Karpas-422 (cell line): ENCODE measurements at places on chromosomes 1 and 21. TPM values are rescaled to one million over a fixed set of nuclear protein-coding genes. Genes with fewer than 3 reads are reported as not detected.

Gene BPNT1
- 65.3 and 69.1 TPM in 2 replicates for total RNA-seq

Gene CYP4Z1
- total RNA-seq, result not detected in 2 replicates

Gene F3
- not detected in 2 replicates for total RNA-seq

Gene SH2D2A
- total RNA-seq, result not detected in 2 replicates

Gene RHOC
- total RNA-seq, result 16.5 and 38.6 TPM in 2 replicates

Gene SHCBP1L
- not detected in 2 replicates for total RNA-seq

Gene S100A1
- total RNA-seq, result 15.9 and 18.9 TPM in 2 replicates

Gene MPZ
- total RNA-seq, result 4.0 and 6.9 TPM in 2 replicates

Gene FMO5
- not detected in 2 replicates for total RNA-seq

Gene CSMD2
- total RNA-seq, result 0.07 and 0.19 TPM in 2 replicates

Gene RPE65
- not detected in 2 replicates for total RNA-seq

Gene ZBTB8B
- total RNA-seq, result not detected in 2 replicates

Gene NES
- not detected in 2 replicates for total RNA-seq

Gene AGT
- total RNA-seq, result not detected in 2 replicates

Gene CYYR1
- not detected in 2 replicates for total RNA-seq

Gene ACBD3
- total RNA-seq, result 20.6 and 25.2 TPM in 2 replicates

Gene SPRR1A
- total RNA-seq, result not detected in 2 replicates

Gene EDN2
- not detected in 2 replicates for total RNA-seq

Gene KCNQ4
- 2.3 and 3.2 TPM in 2 replicates for total RNA-seq

Gene COL6A2
- total RNA-seq, result not detected in 2 replicates

Gene PLPPR4
- not detected in 2 replicates for total RNA-seq

Gene C1orf185
- total RNA-seq, result not detected in 2 replicates

Gene ACTL8
- 0.11 TPM in 1 of 2 replicates, not detected in the other for total RNA-seq

Gene TMEM50B
- total RNA-seq, result 39.9 and 57.5 TPM in 2 replicates

Gene ALG14
- 2.2 and 5.4 TPM in 2 replicates for total RNA-seq

Gene SH2D1B
- not detected in 2 replicates for total RNA-seq

Gene MATN1
- total RNA-seq, result 0.19 and 1.2 TPM in 2 replicates

Gene ERMAP
- 0.54 and 1.6 TPM in 2 replicates for total RNA-seq

Gene C4BPA
- not detected in 2 replicates for total RNA-seq

Gene RAD54L
- total RNA-seq, result 10.5 and 18.0 TPM in 2 replicates

Gene RNU1-3
- under 0.01 TPM in 2 replicates for total RNA-seq

Gene LINGO4
- total RNA-seq, result 0.07 TPM in 1 of 2 replicates, not detected in the other

Gene GLMN
- total RNA-seq, result 21.2 and 22.7 TPM in 2 replicates

Gene KCNE2
- not detected in 2 replicates for total RNA-seq

Gene WNT3A
- not detected in 2 replicates for total RNA-seq

Gene KRTAP12-2
- not detected in 2 replicates for total RNA-seq

Gene PHGDH
- total RNA-seq, result 16.3 and 20.5 TPM in 2 replicates

Gene PROK1
- total RNA-seq, result not detected in 2 replicates

Gene CYP4B1
- not detected in 2 replicates for total RNA-seq

Gene PADI2
- total RNA-seq, result not detected in 2 replicates
